ENCODE measurements at places on chromosomes 5 and 9.

DNA sequence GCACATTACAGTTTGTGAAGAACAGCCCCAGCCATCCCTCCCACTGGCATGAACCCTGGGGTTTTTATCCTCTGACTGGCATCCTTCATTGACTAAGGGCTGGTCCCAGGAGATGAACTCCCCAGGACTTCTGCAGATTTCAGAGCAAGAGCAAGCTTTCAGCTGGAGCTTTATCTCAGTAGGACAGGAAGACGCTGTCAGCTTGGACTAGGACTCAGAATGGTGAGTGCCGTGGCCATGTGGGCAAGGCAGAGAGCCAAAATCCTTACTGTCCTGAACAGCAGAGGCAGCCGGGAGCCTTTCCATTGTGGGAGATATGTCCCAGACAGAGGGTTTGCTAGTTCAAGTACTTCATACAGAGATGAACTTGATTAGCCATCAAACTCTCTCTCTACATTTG, 3.2 kb upstream of the ACOT12 start:
- no peak for DNase-seq

DNA sequence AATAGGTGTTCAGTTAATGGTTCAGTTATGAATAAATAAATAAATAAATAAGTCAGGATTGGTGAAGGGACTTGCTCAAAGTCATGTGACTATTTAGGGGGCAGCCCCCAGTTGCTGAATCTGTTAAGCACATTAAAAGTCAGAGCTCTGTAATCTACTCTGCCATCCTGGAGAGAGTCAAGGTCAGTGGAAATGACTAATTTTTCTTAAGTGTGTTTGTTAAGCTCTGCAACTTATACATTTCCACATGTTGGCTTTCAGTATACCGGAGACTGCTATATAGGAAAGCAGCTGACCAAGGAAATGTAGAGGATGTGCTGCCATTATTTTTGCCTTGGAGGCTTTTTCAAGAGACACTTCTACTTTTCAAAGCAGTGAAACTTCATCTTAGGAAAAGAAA, 57.9 kb downstream of the KIAA1958 start:
- DNase-seq: no peak

DNA sequence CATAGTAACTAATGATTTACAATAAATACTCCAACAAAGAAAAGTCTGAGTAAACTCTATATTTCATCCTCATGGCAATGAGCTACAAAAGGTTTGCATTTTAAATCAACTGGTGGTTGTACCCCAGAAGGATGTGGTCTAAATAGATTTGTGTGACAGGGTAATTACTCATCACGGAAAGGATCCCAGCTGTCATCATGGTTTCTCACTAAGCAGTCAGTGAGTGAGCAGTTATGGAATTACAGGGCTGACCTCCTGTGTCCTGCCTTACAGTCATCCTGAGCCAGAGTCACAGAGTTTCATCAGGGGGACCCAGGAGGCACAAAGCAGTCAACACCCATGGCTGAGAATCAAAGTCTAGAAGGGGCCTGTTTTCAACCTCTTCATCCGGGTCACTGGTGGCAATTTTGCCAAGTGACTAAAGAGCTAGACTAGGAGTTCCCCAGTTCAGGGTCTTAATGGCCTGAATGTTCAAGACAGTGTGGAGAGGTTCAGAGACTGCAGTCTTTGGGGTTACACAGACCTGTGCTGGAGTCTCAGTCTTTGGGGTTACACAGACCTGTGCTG, 210.7 kb upstream of the SLC24A2 start:
- DNase-seq: peak; percentile 86

DNA sequence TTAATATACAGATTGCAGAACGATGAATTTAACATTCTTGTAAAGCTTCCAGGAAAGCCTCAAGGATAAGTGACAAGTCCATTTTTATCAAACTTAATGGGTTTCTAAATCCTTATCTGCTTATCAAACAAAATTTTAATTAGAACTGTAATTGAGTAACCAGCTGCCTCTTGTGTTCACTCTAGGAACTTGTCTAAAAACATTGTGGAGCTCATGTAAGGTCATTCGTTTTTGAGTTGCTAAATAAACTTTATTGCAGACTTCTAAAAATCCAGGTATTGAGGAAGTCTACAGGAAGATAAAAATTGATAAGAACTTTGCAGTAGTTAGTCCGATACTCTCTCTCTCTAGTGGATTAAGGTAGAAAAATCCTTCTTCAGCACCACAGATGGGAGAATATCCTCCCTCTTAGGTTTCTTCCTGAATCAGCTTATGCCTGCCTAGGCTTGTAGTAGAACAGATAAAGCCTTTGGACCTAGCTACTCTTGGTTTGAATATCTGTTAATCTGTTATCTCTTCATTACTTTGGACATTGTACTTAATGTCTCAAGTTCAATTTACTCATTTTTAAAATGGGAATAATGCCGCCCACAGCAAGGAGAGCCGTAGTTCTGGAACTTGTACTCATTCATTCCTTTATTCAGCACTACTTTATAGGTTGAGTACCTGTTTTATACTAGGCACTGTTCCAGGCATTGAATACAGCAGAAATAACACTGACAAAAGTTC, 60.0 kb upstream of the DHFR start:
- DNase-seq: no peak

DNA sequence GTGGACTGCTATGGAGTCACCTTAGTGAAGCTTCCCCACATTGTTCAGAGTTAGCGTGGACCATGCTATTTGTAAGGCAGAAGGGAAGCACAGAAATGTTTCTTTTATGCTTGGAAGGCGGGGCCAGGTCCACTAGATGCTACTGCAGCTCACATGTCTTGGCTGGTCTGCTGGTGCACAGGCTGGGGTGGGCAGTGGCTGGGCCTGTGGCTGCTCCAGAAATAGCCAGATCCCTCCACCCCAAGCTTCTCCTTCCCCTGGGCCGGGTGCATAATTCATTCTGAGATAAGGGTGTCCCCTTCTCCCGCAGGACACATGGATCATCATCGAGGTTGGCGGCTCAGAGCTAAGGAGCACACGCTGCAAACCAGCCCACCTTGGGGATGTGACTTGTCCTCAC, 14.5 kb upstream of the SEMA4D start:
- DNase-seq: no peak

- DNase-seq: peak; percentile 63
Measured at GRCh38 chr9:96418920-96419690, 935 bp upstream of the ZNF367 start.

DNA sequence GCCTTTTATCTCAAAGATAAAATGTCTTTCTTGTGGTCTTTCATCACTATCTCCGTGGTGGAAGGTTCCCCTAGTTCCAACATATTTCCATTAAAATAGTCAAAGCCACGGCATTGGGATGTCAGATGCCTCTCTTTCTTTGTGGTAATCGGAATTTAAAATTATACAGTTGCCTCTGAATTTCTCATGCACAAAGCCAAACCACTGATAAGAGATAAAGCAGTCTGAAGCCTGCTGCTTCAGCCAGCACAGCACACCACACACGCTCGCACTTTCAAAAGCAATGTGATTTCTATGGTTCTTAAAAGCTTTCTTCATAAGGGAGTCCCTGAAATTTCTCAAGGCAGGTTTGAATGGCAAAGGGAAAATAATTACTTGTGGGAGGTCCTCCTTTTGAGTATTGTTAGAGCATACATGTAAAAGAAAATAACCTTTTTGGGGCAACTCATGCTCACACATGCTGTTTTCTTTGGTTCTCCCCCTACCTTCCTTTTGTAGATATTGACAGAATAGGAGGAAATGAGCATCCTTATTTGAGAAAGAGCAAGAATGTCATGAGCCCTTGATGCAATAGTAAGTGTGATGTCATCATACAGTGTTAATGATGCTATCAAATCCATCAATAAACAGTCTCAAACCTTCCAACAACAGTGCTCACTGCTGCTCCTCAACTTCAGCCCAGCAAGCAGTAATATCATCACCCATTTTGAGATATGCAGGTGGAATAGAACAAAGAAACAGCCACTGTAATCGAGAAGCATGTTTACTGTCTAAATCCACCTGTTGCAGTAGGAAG, 85.7 kb upstream of the PPP1R2B start:
- DNase-seq: no peak

GRCh38 chr5:67028371-67028770, 168.2 kb downstream of the CD180 start:
- DNase-seq: no peak

- DNase-seq: peak; percentile 65
Measured at GRCh38 chr5:138352722-138353559, 456 bp downstream of the KDM3B start.

- DNase-seq: no peak
Measured at GRCh38 chr5:73780302-73781080, 154.5 kb downstream of the ARHGEF28 start.

DNA sequence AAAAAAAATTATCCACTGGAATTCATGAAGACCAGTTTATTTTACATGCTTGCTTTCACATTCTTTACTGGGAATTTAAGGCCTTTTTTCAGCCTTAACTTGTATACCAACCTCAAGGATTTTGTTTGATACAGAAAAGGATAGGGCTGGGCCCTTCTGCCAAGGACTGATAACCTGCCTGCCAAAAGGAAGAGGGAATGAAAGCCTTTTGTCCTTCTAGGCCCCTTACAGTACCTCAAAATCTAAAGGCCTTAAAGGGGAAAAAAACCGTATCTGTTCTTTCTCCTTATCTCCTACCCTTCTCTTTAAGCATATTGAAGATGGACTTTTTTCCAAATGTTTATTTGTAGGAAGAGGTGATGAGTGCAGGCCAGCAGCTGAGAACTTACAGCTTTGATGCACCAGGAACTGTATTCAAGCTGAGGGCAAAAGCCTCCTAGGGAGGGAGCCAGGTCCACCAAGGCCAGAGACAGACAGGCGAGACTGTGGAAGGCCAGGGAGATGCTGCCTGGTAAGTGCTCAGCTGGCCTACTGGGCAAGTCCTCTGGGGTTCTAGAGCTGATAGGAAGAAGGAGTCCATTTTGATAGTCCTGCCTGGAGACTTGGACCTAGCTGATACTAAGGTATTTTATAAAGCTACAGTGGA, 31.8 kb downstream of the FAXDC2 start:
- no peak for DNase-seq

DNA sequence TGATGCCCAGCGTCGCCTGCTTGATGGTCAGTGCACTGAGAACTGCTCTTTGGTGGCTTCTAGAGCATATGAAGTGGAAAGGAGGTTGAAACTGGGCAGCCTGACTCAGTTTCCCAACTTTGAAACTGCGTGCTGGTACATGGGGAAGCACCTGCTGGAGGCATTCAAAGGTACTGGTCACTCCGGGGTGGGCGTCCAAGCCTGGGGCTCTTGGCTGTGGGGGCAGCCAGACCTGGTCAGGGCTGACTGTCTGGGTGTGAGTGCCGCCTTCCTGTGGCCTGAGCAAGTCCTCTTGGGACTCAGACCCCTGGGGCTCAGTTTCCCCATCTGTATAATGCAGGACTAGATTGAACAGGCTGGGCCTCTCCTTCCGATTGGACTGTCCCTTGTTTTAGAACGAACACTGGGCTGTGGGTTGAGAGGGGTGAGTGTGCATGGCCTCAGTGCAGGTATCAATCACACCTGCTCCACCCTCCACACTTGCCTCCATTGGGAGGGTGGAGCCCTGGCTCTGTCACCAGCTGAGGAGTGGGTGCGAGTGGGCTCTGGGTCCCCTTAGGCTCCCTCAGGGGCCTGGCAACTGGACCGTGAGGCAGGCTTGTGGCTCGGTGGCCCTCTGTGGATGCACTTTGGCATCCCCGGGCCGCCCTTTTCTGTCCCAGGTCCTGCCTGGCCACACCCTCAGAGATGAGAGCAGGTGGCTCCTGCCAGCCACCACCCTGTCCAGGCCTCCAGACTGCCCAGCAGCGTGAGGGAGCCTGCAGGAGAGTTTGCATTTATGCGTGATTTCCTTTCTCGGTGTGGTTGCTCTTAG, 80.2 kb downstream of the PHF2 start:
- DNase-seq: no peak

DNA sequence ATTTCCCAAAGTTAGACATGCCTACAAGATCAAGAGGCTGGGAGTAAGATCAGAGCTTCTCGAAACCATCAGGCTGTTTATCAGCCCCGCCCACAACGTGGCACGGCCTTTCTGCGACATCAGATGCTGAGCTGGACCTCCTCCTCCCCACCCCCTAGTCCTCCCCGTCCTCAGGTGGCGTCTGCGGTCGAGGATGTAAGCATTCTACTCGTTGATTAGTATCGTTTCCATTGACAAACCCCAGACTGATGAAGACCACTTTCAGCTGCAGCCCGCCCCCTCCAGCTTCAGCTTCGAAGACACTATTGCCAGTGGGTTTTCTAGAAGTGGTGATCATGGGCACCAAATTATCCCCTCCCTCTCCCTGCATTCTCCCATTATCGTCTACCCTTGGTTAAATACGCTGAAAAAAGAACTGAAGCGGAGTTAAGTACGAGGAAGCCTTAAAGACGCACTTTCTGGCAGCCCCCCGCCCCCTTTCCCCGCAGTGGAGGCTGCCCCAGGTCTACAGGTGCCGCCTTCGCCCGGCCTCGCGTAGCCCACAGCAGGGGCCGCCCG, 1.1 kb downstream of the PPIC start:
- no peak for DNase-seq

DNA sequence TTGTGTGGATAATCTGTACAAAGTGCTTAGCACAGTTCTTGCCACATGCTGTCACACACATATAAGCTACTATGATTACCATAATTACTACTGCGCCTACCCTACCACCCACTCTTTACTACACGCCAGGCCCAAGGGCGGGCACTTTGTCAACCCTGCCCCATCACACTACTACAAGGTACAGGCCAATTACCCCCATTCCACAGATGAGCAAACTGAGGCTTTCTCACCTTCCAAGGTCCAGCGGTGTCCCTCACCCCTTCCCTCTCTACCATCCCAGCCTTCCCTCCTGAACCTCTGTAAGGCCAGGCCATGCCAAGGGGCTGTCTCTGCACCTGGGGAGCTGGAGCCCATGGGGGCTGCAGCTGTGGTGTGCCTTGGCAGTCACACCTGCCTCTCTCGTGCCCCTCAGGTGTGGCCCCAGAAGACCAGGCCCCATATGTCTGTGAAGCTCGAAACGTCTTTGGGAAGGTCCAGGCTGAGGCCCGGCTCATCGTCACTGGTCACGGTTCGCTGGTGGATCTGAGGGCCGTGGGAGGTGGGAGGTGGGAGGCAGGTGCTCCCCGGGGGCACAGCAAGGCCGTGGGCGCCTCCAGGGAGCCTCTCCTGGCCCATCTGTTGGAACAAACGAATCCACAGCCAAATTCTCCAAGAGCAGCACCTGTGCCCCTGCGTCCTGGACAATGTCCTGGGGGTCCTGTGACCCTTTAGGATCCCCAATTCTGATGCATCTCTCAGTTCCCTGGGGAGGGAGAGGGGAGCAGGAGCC, 54.6 kb downstream of the HMCN2 start:
- DNase-seq: no peak

DNA sequence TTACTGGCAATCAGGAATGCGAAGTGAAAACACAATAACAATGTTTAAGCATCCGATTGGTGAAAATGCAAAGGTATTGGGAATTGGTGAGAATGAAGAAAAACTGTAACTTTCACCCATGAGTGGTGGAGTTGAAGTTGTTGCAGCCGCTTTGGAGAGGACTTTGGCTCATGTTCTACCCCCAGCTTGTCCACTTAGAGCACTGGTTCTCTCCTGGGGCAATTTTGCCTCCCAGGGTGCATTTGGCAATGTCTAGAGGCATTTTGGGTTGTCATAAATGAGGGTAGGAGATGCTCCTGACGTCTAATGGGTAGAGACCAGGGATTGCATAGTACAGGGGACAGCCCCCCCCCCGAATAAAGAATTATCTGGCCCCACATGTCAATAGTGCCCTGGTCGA, 46.2 kb downstream of the ANKRD33B start:
- no peak for DNase-seq
